Right atrium auricular region (tissue), 2 donors: ENCODE measurements at places on chromosomes 7 and 10. TPM values are rescaled to one million over a fixed set of nuclear protein-coding genes. Genes with fewer than 3 reads are reported as not detected.
A peak's percentile ranks its signal among the peaks of the same experiment; 100 is the strongest.

The NPY gene
- not detected for total RNA-seq

The CLRN3 gene
- not detected for total RNA-seq

The SERPINE1 gene
- 40.8 TPM for total RNA-seq

The TUBAL3 gene
- not detected for total RNA-seq

The SUN3 gene
- not detected for total RNA-seq

The TET1 gene
- total RNA-seq, result 2.4 TPM

The ODAD2 gene
- 0.15 TPM for total RNA-seq

The CALHM1 gene
- total RNA-seq, result not detected

The BET1 gene
- total RNA-seq, result 10.0 TPM

The POM121C gene
- 21.9 TPM for total RNA-seq

DNA sequence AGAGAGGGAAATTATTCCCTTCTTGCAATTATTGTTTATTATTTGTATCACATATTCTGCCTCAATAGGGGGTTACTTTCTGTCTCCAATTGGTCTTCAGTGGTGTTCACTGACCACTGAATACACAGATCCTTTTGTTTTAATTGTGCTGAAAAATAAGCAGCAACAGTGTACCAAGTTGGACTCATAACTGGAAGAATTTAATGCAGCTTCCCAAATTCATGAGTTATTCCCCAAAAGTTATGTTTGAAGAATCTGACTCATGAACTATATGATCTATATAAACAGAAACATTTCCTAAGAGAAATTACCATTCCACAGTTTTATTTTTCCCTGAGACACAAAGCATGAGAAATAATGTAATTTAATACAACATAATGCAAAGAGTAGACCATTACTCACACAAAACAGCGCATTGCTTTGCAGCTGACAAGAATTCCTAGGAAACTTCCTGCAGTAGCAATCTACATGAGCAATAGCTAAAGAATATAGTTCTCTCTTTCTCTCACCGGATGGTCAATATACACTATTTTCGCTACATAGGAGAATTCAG lies 479.2 kb downstream of the HTR7 start:
- DNase-seq, result no peak

- DNase-seq, result no peak
Observed at GRCh38 chr7:128004623-128005022, 26.6 kb downstream of the LRRC4 start.

DNA sequence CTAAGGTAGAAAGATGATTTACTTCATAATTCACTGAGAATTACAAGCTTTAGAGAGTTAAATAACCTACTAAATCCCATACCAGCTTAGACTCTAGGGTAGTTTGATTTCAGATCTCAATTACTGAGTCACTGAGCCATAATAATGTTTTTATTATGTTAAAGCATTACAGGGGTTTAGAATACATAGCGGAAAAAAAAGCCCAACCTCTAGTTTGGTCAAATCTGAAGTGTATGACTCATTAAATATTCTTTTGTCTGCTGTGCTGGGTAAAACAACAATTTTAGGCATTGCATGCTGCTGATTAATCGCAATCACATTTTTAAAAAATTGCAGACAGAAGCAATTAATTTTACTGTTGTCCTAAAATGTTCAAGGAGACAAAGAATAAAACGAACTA lies 48.5 kb downstream of the MALRD1 start:
- no peak for DNase-seq

GRCh38 chr10:48552946-48553564 lies 51.8 kb downstream of the ARHGAP22 start:
- DNase-seq, result no peak

- no peak for DNase-seq
Observed at GRCh38 chr7:152443586-152443985, 7.8 kb upstream of the KMT2C start.

- DNase-seq, result no peak
Observed at GRCh38 chr7:154372011-154372601, 319.9 kb downstream of the DPP6 start.

DNA sequence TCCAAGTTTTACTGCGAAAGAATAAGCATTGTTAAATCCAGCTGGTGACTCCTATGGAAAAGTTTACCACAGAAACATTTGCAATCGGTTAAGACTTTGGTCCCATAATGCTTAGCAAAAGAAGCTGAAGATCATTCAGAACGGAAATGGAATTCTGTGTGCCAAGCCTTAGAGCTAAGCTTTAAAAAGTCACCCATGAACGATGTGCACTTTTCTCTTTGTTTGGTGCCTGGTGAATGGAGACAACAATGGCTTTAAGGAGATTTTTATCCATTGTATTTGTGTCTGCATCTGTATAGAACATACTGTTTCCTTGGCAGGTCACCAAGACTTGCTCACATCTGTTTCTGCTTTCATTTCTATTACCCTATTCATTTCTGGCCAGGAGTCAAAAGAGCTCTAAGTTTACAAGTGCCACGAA lies 26.3 kb upstream of the COL1A2 start:
- DNase-seq, result no peak

DNA sequence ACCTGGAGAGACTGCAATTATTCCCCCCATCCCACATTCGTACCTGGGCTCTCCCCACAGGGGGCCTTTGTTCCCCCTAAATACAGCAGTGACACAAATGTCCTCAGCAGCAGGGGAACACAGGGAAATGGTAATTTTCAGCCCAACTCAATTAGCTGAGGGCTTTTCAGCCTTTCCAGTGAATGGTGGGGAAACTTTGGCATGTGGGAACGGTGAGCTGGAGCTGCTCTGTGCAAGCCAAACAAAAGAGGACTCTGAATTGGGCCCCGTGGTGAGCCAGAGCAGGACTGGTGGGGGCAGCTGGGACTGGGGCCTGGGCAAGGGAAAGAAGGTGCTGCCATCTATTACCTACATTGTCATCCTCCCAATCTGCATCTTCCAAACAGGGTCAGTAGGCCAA lies 51.0 kb downstream of the FBXW4 start:
- DNase-seq, result no peak

GRCh38 chr7:127789031-127789430 lies 137.0 kb downstream of the SND1 start:
- no peak for DNase-seq

DNA sequence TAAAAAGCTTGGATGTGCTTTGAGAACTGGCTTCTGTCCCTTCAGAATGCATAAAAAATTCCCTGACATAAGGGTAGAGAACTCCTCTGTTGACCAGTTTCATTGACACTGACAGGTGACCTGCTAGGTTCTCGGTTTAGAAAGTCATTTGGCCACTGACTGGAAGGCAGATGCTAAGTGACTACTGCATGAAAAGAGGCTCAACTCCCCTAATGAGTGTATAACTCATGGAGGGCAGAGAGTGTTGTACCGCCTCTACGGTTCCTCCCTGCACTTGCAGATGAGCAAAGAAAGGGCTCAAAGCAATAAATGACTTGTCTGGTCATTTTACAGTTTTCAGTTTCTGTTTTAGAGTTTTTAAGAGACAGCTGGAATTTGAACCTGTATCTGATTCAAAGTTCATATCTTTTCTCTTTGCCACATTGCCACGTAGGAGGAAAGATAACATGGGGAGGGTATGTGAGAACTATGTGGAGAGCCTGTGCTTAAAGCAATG lies 2.9 kb upstream of the FGL2 start:
- no peak for DNase-seq

- DNase-seq, result no peak
Observed at GRCh38 chr7:25255611-25256332, 27.5 kb upstream of the NPVF start.

DNA sequence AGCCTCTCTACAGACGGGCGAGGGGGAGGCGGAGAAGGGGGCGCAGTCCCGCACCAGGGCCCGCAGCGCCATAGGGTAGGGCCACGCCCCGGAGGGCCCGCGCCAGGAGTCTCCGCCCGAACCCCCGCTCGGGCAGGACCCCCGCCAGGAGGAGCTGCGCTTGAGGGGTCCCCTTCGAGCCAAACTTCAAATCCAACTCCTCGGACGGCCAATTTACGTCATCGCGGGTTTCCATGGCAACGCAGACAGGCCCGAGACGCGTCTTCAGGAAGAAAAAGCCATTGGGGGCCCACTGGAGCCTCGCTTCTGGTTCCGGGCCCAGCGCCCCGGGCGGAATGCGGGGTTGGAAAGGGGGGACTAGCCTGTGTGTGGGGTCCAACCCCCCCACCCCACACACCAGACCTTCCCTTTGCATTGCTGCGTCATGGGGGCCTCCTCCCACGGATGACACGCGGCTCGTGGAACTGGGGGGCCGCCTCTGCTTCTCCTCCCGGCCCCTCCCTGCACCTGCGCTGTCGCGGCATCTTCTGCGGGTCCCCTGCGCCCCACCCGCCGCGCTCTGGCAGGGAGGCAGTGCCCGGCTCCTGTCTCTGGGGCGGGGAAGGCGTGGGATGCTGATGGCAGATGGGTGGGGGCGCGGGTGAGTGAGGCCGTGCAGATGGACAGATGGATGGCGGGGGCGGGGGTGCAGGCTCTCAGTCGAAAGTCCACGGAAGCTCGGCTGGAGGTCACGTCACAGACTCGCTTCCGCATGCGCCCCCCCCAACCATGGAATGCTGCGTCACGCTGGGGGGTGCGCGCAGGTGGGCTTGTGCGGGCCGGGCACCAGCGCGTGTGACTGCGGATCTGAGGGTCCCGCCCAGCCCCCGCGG lies 1.2 kb downstream of the CALY start:
- DNase-seq, result no peak

DNA sequence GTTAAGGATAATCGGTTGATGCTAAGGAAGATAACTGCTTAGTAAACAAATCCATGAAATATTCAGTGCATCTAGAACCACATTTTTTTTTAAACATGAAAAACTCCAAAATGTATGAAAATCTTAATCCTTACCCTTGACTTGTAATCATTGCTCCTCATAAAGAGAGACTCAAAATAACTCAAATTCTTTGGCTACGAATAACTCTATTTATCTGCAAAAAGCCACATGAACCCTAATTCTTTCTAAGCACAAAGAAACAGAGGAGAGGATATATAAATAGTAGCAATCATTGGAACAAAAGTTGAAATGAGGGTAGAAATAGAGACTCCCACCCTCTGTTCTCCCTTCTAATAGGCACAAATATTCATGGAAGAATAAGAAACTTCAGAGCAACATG lies 40.2 kb downstream of the ANK3 start:
- DNase-seq, result no peak

DNA sequence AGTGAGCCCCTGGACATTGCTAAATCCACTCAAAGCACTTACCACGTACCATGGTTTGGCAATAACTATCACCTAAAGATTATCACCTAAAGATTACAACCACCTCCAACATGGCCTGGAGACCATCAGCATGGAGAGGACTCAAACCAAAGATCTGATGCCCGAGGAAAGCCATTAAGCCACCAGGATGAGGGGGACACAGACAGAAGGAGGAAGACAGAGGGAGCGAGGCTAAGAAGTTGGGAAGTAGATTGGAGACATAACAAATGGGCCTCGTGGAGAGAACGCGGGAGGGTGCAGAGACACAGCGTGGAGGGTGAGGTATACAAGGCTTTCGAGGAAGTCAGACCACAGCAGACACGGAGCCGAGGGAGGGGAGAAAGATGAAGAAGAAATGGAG lies 700.2 kb downstream of the PARD3 start:
- DNase-seq, result peak; percentile 11

GRCh38 chr7:20407585-20408466 lies 77.1 kb downstream of the ITGB8 start:
- peak; percentile 72 for DNase-seq

DNA sequence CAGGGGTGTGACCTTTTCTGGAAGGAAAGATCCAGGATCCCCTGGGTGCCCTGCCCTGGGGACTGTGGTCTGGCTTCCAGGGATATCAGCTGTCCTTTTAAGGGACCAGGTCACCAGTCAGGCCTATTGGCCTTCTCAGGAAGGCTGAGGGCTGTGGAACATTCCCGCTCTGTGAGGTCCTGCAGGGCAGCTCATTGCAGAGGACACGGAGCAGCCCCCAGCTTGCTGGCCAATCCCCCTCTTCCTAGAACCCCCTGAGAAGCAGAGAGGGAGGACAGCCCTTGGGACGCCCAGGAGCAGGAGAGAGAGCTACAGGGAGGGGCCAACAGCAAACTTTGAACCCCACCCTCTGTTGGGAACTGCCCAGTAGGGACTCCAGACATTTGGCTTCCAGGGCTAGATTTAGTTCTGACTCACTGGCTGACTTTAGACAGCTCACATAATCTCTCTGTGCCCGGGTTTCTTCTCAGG lies 67.9 kb upstream of the COL13A1 start:
- no peak for DNase-seq

- no peak for DNase-seq
Observed at GRCh38 chr10:102131286-102132170, 1.3 kb upstream of the PPRC1 start.

DNA sequence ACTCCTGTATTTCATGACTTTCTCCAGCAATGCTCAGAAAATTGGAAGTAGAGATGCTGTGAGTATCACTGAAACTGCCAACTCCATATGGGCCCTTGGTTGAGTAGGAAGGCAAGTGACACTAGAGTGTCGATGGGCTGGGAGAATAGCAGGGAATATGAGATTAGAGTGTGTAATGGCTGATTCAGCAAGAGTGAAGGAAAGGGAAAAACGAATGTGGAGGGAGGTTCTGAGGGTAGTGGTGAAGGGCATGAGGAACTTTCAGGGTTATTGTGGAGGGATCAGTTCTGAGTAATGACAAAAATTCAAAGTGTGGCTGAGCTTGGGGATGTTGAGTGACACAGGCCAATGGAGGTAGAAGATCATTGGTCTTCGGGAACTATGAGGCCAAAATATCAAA lies 49.0 kb upstream of the PCGF5 start:
- no peak for DNase-seq

GRCh38 chr10:76168437-76168836 lies 737.0 kb downstream of the LRMDA start:
- no peak for DNase-seq

GRCh38 chr7:16804674-16805439 lies at the start of gene AGR2:
TSS of gene AGR2 (minus strand) at chr7:16804999. CDS start at chr7:16801796, 3,203 bp downstream.
- no peak for DNase-seq

GRCh38 chr10:79244841-79245504 lies 102.3 kb upstream of the PPIF start:
- no peak for DNase-seq

- DNase-seq, result no peak
Observed at GRCh38 chr7:148790850-148791249, 92.1 kb downstream of the CUL1 start.

- no peak for DNase-seq
Observed at GRCh38 chr10:131772441-131772840, 128.4 kb upstream of the PPP2R2D start.

DNA sequence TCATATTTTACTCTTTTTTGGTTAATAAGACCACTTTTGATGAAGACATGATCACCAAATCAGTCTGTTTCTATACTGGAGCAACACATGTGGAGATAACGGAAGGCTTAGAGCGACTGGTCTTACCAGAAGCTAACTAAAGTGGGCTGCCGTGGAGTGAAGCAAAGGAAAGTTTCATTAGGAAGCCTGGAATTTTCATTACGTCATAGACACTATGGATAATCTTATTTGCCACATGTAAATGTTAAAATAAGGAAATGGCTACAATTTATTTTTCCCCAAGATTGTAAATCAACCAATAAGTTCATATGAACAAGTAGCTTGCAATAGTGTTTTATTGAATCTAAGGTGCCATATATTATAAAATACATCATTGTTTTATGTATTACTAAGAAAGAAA lies 185.4 kb downstream of the PHTF2 start:
- no peak for DNase-seq
